ENCODE measurements at places on chromosomes 1 and 21.

DNA sequence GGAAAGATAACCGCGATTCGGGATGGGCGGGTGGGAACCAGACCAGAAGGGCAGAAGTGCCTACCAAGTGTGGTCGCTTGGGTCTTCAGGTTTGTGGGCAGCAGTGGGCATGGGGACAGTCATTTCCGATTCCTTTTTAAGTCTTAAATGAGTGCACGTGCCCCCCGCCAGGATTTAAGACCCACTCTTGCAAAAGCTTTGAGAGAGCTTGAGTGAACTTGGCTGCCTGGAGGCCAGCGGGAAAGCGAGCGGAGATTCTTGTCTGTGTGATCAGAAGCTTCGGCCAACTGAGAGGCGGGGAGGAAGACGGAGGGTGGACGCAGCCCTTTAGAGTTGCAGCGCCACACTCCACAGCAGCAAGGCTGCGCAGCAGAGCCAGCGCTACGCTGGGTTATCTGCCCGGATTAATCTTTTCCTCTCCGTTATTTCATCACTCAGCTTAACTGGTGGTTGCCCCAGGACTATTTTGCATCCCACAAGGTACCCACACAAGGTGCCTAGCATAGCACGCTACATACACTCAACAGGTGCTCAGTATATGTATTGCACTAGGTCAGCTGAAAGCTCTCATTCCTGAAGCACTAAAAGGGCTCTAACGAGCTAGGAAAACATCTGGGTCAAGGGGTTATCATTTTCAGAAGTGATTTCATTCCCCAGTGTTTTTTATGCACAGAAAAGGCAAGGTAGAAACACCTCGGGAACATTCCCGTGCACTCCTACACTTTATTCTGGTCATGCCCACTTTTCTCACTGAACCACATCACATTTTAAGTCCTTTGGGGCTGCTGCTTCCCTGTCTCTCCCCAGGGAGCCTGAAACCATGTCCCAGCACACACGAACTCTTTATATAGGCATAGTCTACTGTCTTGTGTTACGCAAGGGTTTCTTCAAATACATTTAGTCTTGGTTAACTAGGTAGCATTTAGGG, 1.5 kb upstream of the BATF3 start:
- DNase-seq = no peak

DNA sequence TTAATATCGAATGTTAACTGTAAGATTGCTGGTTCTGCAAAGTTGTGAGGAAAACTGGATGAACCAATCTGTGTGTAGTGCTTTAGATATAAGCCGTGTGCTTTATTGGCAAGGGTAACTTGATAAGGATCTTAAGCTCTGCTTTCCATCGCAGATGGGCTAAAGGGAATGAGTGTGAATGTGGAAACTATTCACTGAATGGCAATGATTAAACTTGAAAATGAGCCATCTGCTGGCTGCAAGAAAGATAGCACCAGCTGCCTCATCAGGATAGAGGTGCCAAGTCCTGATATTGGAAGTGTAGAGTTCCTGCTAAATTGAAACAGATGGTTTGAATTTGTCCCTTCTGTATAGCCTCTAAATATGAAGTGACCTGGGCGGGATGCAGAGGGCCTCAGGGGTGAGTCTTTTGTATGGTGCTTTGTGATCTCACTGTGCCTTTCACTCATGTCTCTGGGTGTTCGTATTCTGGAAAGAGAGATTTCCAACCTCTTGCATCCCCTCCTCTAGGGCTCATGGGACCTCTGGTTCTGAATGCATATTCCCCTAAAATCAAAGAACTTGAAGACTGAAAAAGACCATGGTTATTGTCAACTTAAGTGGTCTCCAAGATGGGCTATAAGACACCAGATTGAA, 9.2 kb downstream of the FCRL3 start:
- DNase-seq = no peak

- DNase-seq = no peak
Observed at GRCh38 chr1:105368446-105368845, 1618.7 kb downstream of the AMY1C start.

DNA sequence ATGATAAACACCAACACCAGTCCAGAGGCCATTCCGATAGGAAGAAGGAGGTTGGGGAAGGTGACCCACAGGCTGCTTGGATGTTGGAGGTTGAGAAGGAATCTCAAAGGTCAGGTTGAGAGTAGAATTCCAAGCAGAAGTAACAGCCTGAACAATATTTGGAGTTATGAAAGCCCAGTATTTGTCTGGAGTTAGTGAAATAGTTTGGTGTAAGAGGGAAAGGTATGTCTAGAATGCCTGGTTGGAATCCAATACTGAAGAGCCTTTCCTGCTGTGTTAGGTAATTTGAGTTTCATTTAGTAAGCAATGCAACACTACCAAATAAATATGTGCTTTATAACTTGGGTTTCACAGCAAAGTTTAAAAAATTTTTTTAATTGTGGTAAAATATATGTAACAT, 70.5 kb upstream of the MCOLN3 start:
- DNase-seq = no peak

DNA sequence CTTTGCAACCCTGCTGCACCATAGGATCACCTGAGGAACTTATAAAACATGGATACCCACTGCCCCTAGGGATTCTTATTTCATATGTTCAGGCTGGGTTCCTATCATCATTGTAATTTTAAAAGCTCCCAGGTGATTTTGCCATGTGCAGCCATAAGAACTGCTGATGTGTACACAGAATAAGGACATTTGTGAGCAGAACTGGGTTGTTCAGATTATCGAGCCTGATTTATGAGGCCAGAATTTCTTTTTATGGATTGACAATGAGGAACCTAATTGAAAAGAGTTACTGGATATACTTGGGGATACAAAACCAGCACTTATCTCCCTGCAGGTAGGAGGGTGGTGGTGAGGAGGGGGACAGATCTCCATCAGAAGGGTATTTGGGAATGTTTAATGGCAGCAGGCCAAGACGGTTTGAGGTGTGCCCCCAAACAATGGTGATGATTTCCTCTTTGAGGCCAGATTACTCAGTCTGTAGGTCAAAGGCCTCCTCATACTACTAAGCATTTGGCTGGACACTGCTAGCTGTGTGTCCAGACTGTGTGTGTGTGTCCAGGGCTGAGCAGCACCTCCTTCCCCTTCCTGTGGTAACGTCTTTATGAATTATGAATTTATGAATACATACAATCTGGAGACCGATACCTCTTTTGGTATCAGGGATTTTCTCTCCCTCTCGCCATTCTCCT, 18.9 kb downstream of the NOS1AP start:
- no peak for DNase-seq

GRCh38 chr1:221637641-221638041, 104.2 kb downstream of the DUSP10 start:
- no peak for DNase-seq

DNA sequence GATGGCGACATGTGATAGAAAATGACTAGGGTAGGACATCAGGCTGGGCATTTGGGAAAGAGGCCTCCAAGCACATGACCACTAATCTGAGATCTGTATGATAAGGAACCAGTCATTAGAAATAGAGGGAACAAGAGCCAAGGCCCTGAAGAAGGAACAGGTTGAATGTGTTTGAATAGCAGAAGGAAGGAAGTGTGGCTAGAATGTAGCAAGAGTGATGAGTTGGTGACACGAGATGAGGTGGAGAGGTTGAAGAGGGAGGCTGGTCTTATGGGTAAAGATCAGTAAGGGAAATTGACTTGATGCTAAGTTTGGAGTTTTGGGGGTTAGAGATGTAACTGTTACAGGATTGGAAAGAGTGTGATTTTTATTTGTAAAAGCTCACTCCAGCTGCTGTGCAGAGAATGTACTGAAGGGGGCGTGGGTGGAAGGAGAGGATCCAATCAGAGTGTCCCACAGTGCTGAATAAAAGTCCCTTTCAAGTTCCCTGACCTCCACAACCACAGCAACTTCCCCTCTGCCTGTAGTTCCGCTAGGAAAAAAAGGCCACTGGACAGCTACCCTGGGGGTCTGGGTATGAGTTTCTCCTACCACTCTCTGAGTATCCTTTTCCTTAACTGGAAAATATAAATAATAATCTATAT, 295.0 kb downstream of the OMA1 start:
- no peak for DNase-seq

DNA sequence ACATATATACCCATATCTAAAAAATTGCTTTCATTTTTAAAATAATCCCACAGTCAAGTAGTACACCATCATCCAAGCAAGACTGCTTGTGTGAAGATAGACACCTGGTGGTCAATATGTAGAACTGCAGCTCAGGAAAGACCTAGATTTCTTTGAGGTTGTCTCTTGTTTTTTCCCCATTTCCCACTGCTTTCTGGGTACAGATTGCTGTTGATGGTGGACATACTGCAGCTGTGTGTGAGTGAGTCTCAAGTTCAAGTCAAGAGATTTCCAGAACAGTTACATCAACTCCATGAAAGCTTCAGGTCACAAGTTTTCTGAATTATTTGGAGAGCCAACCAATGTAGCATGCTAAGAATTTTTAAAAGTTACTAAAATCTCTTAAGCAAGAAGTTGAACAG, 306.4 kb downstream of the DUSP10 start:
- DNase-seq = no peak

DNA sequence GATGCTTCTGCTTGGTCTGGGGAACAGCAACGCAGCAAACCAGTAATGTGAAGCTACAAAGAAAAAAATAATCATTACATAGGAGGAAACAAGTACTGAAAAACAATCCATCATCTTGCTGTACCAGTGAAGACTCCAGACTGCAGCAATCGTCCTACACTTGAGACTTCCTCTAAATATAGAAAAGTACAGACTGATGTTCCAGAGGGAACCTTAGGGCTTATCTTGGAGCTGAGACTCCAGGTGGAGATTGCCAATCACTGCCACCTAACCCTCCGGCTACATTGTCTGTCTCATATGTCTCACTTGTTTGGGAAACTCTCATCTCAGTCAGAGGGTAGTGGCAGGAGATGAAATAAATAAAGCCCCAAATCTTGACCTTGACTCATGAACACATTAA, 9.4 kb upstream of the UHMK1 start:
- DNase-seq = no peak

DNA sequence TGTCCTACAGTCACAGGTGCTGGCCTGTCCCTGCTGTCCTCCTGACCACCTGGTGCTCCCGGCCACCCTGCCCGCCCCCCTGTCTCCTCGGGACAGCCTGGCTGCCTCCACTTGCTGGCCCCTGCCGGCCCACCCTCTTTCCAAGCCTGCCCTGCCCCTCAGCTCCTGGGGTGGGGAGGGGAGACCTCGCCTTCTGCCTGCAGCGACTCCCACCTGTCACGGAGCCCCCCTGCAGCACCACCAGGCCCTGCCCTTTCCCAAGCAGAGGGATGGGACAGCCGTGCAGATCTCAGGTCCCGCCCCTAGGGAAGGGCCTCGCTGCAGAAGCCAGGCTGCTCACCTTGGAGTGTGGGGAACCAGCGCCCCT, 7.5 kb downstream of the LRRC3 start:
- DNase-seq = no peak

GRCh38 chr1:117683571-117684285, 77.9 kb downstream of the TENT5C start:
- no peak for DNase-seq

All from stimulated activated CD8-positive, alpha-beta memory T cell treated with anti-CD3 and anti-CD28 coated beads, Interleukin-4, amount 100 ng/mL, for 4 hours (primary cell).